ENCODE measurements at places on chromosomes 12 and 14.

DNA sequence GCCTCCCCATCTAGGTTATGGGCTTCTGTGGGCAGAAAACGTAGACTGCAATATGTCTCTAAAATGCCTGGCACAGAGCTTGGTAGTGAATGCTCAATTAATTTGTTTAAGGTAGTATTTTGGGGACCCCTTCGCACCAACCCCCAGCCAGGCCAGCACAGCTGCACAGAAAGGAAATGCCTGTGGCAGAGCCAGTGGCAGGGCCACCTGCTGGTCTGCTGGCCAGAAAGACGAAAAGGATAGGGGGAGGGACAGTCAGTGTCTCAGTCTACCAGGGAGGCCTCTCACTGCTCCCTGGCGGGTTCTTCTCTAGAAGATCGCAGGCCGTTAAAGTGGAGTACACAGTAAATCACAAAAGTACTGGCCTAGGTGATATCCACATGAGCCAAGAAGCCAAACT is 3.5 kb downstream of the RAB15 start:
- DNase-seq, result no peak

DNA sequence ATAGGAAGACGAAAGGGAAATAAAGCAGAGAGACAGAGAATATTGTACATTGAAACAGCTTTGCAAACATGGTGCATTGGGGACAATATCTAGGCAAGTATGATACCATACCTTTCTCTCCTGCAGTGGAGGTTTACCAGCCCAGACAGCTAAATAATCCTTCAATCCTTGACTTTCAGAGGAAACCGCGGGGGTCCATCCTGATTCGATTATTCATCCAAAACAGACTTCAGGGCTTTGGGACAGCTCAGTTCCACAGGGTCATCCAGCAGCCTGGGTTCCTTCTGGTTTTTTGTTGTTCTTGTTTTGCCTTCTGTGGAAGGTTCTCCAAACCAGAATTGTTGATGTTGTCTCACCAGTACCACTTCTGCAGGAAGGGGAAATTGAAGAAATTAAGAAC is 81.5 kb downstream of the LGR5 start:
- no peak for DNase-seq

DNA sequence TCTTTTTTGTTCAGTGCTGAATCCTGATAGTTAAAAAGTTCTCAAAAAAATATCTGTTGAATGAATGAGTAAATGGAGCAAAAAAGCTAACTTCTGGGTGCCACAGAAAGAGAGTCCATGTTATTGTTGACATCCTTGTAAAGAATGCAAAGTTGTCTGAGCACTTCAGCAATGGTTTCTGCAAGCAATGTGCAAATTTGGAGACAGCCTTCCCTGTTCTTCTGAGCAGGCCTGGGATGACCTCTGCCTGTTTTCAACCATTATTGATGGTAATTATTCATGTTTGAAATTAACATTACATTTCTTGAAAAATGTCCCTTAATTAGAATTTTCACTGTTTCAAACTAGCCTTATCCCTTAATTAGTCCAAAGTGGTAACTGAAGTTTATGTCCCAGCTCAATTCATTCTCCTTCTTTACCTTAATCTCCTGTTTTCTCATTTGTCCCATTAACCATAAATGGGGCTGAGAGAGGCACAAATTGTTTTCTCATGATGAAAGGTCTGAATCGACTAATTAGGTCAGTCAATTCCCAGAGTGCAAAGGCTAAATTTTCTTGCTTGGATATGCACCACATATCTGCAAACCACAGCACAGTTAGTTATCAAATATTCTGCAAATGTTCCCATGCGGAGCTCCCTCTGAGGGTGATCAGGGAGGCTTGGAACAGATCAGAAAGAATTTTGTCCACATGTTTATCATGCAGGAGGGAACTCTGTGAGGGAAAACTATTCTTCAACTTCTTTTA is 139.4 kb upstream of the KRR1 start:
- no peak for DNase-seq

GRCh38 chr12:101696251-101697196 is 916 bp upstream of the CHPT1 start:
- DNase-seq, result no peak

GRCh38 chr14:75915045-75915444 is 66.8 kb downstream of the TGFB3 start:
- no peak for DNase-seq

DNA sequence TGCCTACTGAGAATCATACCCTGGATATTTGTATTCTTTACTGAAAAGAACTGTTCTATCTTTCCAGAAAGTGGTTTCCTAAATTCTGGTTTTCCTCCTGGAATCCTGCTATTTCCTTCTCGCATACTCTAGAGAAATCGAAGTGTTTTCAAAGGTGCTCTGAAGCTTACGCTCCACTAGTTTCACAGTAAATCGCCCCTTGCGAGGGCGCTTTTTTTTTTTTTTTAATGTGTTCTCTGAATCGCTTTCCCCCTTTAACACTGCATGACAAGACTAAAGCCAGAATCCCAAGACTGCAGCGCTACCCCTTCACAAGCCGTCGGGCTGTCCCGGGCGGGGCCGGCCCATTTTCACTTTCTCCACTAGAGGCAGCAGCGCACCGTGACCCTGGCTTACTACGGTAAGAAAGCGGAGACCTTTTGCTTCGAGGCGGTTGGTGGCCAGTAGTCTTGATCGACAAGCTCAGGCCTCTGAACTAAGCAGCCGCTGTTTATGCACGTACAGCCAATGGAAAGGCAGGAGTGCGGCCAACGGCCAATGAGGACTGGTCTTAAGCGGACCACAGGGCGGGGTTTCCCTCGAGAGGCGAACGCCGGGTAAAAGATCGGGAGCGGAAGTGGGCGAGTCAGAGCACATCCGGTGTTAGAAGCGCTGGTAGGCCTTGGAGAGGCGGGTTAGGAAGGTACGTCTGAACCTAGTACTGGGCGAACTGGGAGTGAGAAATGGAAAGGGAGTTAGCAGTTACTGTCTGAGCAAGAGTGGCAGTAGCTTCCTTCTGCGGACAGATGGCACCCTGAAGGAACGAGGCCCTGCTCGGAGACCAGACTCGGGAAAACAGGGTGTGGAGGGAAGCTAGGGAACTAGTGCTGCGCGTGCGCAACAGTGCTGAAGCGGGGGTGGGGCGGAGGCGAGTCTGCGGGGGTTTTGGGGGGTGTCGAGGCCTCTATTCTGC is at the start of gene TMBIM6:
TSS of gene TMBIM6 (plus strand) at position 628 of the 952 bp plus-strand sequence. CDS start 10,937 bp downstream, outside the sequence.
- DNase-seq, result peak; percentile 97

DNA sequence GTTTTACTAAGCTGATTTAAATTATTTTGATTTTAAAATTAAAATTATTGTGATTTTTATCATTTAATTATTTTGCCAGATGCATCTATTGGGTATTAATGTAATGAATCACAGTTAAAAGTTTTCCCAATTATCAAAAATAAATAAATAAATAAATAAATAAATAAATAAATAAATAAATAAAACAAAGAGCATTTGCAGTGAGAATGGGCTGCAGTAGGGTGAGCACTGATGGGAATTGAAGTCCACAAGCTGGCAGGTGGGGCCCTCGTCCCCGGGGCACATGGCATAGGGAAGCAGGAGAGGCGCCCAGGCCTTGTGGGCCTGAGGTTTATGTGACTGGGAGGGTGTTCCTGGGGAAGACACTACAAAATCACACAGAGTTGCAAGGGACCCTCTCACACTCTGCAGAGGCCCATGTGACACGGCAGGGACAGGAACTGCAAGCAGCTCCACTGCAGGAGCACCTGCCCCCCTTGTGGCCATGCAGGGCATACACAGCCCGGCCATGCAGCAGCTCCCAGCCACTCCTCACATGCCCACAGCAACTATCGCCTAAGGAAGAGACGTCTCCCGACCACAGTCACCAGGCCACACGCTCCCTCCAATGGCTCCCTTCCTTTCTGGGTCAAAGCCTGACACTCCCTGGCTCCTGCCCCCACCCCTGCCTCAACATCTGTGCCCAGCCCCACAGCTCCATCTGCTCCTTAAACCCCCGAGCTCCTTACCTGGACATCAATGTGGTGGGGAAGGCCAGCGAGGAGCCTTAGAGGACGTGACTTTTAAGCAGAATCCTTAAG is 256.3 kb upstream of the SFSWAP start:
- no peak for DNase-seq

DNA sequence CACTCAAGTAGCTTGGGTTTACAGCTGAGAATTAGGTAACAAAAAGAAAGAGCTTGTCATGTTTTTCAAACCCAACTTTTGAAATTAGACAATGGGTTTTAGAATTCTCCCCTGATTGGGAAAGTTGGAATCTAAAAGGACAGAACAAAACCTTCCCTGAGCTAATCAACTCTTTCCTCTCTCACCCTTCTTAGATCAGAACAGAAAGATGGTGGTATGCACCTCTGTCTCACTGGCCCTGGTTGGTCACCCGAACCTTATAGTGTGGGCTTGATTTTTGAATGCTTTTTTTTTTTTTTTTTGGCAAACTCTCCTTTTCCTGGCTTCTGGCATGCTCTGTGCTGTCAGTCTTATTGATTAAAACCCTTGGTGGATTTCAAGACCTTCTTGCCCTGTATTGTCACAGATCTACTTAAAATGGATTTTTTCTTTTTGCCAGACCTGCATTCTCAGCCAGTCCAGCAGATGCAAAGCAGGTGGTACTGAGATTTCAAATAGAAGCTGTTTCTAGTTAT is 251.1 kb upstream of the RMST start:
- no peak for DNase-seq

DNA sequence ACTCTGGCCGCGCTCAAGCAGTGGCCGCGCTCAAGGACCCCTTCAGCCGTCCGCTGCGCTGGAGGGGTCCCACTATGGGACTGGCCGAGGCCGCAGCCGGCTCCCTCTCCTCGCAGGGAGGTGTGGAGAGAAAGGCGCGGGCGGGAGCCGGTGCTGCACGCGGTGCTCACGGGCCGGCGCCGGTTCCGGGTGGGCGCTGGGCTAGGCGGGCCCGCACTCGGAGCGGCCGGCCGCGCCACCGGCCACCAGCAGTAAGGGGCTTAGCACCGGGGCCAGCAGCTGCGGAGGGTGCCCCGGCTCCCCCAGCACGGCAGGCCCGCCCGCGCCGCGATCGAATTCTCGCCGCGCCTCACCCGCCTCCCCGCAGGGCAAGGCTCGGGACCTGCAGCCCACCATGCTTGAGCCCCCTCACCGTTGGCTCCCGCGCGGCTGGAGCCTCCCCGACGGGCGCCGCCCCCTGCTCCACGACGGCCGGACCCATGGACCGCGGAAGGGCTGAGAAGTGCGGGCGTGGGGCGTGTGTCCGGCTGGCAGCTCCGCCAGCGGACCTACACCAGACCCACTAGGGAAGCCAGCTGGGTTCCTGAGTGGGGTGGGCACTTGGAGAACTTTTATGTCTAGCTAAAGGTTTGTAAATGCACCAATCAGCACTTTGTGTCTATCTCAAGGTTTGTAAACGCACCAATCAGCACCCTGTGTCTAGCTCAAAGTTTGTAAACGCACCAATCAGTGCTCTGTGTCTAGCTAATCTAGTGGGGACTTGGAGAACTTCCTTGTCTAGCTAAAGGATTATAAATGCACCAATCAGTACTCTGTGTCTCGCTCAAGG is 49.5 kb downstream of the KLHL28 start:
- no peak for DNase-seq

- DNase-seq, result no peak
Observed at GRCh38 chr14:42229294-42229693, 622.6 kb downstream of the LRFN5 start.

GRCh38 chr12:29187756-29188155 is 38.7 kb downstream of the FAR2 start:
- no peak for DNase-seq

DNA sequence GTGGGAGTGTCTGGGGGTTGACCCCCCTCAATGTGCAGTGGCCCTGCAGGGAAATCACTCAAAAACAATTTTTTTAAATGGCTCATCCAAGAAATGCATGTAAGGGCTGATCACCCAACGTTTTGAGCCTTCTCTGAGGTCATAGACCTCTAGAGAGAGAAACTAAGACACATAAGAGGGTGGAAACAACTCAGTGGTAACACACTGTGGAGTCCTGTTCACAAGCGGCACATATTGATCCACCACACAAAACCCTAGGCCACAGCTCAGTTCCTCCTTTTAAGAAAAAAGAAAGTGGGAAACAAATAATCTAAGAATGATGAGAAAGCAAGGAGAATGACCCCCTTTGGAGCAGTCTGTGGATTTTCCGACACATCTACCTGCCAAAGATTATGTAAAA is 83.0 kb upstream of the METAP2 start:
- no peak for DNase-seq

- no peak for DNase-seq
Observed at GRCh38 chr12:24738441-24738840, 210.5 kb downstream of the BCAT1 start.

- no peak for DNase-seq
Observed at GRCh38 chr12:11071414-11071813, 9.3 kb upstream of the TAS2R46 start.

GRCh38 chr14:89753828-89754412 is 200.6 kb downstream of the EFCAB11 start:
- DNase-seq, result no peak

DNA sequence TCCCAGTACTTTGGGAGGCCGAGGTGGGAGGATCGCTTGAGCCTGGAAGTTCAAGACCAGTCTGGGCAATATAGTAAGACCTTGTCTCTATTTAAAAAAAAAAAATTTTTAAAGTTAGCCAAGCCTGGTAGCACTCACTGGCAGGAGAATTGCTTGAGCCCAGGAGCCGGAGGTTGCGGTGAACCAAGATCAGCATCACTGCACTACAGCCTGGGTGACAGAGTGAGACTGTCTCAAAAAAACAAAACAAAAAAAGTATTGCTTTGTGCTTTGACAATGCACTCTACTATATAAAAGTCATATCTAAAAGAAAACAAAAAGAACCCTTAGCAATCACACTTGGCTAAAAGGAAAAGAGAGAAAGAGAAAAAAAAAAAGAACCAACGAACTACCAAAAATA is 26.8 kb downstream of the GNPTAB start:
- no peak for DNase-seq

DNA sequence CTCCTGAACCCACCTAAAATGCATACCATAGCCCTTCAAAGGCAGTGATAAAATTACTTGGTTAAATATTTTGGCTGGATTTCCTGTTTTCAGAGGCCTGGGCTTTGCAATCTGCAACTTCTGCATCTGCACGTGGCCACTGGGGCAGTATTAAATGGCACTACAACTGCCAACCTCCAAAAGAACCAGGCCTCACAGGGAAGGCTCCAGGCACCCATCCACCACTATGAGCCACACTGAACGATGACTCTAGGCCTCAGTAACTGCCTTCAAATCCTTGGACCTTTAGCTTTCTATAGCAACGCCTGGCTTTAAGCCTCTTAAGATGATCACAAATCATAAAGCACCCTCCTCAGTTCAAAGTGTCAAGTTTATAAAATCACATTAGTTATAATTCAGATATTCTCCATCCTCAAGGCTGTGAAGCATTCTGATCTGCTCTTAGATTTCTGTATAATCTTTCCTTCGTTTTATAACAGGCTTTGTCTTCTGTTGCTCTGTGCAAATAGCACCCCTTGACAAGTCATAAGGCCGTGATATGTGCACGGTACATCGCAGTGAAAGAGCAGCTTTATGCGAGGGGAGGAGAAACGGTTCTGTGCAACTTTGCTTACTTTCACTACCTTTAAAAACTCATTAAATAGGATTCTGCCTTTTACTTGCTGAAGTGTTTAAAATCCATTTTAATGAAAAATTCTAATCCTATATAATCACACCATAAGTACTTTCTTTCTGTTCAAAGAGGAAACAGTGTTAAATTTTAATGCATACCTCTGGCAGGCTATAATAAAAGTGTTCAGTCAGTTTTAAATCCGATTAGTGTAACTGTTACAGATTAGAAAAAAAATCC is 196.4 kb upstream of the G2E3 start:
- no peak for DNase-seq

- DNase-seq, result no peak
Observed at GRCh38 chr12:531951-532585, 72.3 kb downstream of the B4GALNT3 start.

GRCh38 chr12:51192284-51192671 is 19.3 kb upstream of the TFCP2 start:
- DNase-seq, result no peak

- DNase-seq, result no peak
Observed at GRCh38 chr12:109356577-109356976, 8.9 kb downstream of the MYO1H start.
